ENCODE measurements at places on chromosomes 11 and 22. TPM values are rescaled to one million over a fixed set of nuclear protein-coding genes. Genes with fewer than 3 reads are reported as not detected.

The SLC22A8 gene
- total RNA-seq = not detected

The POU2F3 gene
- 0.29 TPM for total RNA-seq

The ABCG4 gene
- total RNA-seq = 0.17 TPM

The MRPL48 gene
- total RNA-seq = 29.4 TPM

The OR5AL1 gene
- not detected for total RNA-seq

The KRTAP5-7 gene
- 0.17 TPM for total RNA-seq

The NCAM1 gene
- 0.15 TPM for total RNA-seq

The TCN1 gene
- total RNA-seq = not detected

The CAVIN3 gene
- 301 TPM for total RNA-seq

The NLRP14 gene
- 0.17 TPM for total RNA-seq

The GGTLC3 gene
- total RNA-seq = not detected

The TBX1 gene
- 0.17 TPM for total RNA-seq

The FOLR1 gene
- 0.33 TPM for total RNA-seq

The CAPN5 gene
- total RNA-seq = 52.6 TPM

The HYOU1 gene
- 69.6 TPM for total RNA-seq

The OR52I2 gene
- not detected for total RNA-seq

The SPI1 gene
- not detected for total RNA-seq

The LAYN gene
- 48.9 TPM for total RNA-seq

The APOBEC3C gene
- 19.1 TPM for total RNA-seq

The OSBPL5 gene
- total RNA-seq = 56.6 TPM

The CDC42EP2 gene
- 33.2 TPM for total RNA-seq

The MMP20 gene
- not detected for total RNA-seq

The OR51B2 gene
- not detected for total RNA-seq

The TYR gene
- total RNA-seq = not detected

The TXNRD2 gene
- 28.5 TPM for total RNA-seq

The CCDC116 gene
- total RNA-seq = 0.15 TPM

Data from smooth muscle cell of trachea (primary cell).